Peyer's patch (tissue), 4 donors: ENCODE measurements at places on chromosomes 7 and 10. TPM values are rescaled to one million over a fixed set of nuclear protein-coding genes. Genes with fewer than 3 reads are reported as not detected.

The BTBD16 gene
- not detected for total RNA-seq

The SPDYE2B gene
- not detected for total RNA-seq

The ZNF282 gene
- 34.5 TPM for total RNA-seq

The TDRD1 gene
- total RNA-seq: not detected

The SPAM1 gene
- 1.1 TPM for total RNA-seq

The FGL2 gene
- total RNA-seq: 16.1 TPM

The GIMAP7 gene
- total RNA-seq: 16.5 TPM

The LRIT1 gene
- not detected for total RNA-seq

The ZNF485 gene
- 19.0 TPM for total RNA-seq

The ZNF862 gene
- 19.8 TPM for total RNA-seq

The C10orf67 gene
- 1.2 TPM for total RNA-seq

The ACSM6 gene
- not detected for total RNA-seq

The ANKRD30A gene
- not detected for total RNA-seq

The FANK1 gene
- 3.5 TPM for total RNA-seq

The NCOA4 gene
- total RNA-seq: 210 TPM

The C10orf53 gene
- total RNA-seq: not detected

The PRPS1L1 gene
- not detected for total RNA-seq

The SLC16A9 gene
- total RNA-seq: 2.3 TPM

The AS3MT gene
- 5.8 TPM for total RNA-seq

The KLHDC10 gene
- total RNA-seq: 16.5 TPM

The SGCE gene
- total RNA-seq: 10.7 TPM

The OPN1SW gene
- total RNA-seq: not detected

The CAMK2B gene
- 2.7 TPM for total RNA-seq

The KLF14 gene
- total RNA-seq: not detected

The NRCAM gene
- 0.85 TPM for total RNA-seq

The ARMH3 gene
- total RNA-seq: 15.8 TPM

The JAKMIP3 gene
- total RNA-seq: 0.19 TPM

The CYP3A4 gene
- 585 TPM for total RNA-seq

The STEAP1 gene
- total RNA-seq: 2.0 TPM

The SFMBT2 gene
- total RNA-seq: 4.2 TPM

The SPDYE5 gene
- total RNA-seq: not detected
